ENCODE measurements at places on chromosomes 6 and 20.

DNA sequence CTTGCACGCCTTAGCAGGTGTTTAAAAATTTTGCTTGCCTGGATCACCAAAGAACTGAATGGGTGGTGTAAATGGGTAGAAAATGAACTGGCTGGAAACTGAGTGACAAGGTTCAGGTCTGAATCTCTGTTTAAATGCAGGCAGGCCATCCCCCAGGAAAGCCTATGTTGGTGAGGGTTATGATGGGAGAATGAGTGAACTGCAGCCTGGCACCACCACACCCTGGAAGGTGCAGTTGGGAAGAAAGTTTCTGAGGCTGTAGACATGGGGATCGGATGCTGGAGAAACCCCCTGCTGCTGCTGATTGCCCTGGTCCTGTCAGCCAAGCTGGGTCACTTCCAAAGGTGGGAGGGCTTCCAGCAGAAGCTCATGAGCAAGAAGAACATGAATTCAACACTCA lies 519 bp downstream of the CSTL1 start:
- no peak for DNase-seq

- no peak for DNase-seq
Measured at GRCh38 chr6:87922196-87922946, 125.3 kb upstream of the SPACA1 start.

DNA sequence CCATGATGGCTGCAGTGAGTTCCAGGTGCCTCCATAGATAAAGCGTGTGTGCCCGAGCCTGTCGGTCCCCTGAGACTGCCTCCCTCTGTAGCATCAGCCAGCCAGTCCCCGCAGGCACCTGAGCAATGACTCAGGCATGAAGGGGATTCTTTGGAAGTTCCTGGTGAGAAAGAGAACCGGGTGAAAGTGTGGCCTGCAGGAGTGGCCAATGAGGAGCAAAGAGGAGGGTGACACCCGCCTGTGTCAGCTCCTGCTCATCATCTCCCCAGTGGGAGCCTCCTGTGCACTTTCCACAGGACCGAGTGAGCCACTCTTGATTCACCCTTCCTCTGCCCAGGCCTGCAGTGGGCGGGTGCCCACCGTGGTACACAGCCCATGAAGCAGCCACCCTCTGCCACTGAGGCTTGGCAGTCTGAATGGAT lies 71.2 kb upstream of the PTPN1 start:
- DNase-seq: no peak

GRCh38 chr6:151757506-151757955 lies 50.0 kb upstream of the ESR1 start:
- DNase-seq: no peak

- DNase-seq: no peak
Measured at GRCh38 chr6:149480502-149481280, 4.1 kb downstream of the ZC3H12D start.

DNA sequence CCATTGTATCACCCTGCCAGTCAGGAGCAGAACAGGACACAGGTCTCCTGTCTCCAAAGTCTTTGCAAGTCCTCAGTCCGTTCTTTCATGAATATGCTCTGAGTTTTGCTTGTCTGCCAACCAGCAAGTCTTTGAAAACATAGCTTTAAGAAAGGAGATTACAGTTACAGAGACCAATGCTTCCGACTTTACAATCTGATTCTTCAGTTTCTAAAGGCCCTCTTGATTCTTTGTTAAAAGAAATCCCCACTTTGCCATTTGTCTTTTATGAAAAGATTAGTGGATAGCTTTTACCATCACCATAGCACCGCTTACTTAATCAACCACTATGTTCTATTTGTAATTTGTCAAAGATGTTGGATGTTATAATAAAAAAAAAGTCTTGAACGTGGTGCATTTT lies 562.8 kb upstream of the BTBD3 start:
- no peak for DNase-seq

GRCh38 chr6:145609521-145609920 lies 125.8 kb downstream of the EPM2A start:
- no peak for DNase-seq

DNA sequence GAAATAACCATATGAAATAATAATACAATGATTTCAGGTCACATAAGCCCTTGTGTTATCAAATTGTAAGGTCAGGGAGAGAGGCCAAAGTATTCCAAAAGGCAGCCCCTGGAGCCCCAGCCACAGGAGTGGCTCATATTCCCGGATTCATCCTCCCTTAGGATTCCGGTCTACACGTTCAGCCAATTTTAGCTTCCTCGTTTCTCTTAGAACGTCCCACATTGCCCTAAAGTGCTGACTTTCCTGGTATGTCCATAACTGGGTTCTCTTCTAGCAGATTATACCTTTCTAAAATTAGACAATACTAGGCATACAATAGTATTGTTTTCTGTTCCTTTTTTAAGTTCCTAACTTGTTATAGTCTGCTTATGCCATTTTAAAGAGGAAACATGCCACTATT lies 192.7 kb upstream of the NOX3 start:
- no peak for DNase-seq

- no peak for DNase-seq
Measured at GRCh38 chr6:157518397-157519250, 137.6 kb downstream of the ZDHHC14 start.

DNA sequence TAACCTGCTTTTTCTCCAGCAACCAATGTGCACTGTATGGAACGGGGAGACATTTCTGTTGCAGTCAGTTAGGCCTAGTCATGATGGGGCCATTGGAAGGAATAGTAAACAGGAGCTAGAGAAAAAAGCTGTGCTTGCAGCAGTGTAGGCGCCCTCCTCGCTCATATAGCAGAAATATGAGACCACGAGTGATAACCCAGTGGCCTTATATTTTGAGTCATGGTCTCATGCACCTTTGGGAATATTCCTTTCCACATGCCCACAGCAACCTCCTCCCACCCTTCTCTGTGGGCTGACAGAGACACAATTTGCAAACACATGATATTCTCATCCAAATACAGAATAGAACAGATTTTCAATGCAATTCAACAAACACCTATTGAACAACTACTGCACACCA lies 248.9 kb upstream of the CITED2 start:
- no peak for DNase-seq

DNA sequence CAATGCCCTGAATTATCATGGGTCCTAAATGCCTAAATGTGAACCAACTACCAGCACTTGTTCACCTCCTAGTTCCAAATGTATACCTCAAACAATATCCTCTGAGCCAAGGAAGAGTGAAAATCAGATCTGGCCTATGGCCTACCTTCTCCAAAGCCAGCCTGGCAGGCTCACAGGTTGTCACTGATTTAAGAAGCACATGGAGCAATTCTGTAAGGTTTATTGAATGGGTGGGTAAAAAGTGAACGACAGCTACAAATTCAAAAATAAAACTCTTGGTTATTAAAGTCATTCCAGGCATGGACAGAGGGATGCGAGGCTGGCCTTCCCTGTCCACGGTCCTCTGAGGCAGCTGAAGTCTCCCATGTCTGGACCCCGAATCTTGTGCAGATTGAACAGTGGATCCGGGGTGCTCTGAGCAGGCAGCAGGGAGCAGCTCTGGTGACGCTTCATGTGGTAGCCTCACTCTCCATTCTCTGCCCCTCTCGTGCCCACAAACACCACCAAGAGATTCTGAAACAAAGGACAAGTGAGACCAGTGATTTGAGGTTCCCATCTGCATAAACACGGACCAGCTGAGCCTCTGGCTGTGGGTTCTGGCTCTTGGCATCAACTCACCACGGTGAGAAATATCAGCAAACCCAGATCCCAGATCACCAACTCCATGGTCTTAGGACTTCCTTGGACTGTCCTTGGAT lies 14.6 kb downstream of the SNHG17 start:
- DNase-seq: no peak

GRCh38 chr6:9412951-9413559 lies 977.7 kb upstream of the SLC35B3 start:
- DNase-seq: no peak

DNA sequence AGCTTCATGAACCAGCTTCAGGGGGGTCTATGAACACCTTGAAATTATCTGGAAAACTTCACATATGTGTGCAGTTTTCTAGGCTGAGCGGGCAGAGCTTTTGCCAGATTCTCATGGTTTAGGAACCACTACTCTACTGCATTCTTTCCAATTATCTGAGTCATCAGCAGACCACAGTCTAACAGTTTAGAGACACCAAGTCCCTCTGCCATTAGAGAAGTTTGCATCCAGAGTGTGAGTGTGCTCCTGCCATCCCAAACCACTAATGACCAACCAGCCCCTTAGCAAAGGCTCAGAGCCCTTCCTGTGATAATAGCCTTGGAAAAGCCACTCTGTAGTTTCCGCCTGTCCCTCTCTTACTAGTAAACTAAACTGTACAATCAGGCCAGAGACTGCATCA lies 96.8 kb downstream of the PHACTR1 start:
- DNase-seq: no peak

- DNase-seq: no peak
Measured at GRCh38 chr6:160523223-160523622, 140.9 kb downstream of the LPA start.

- no peak for DNase-seq
Measured at GRCh38 chr6:169579407-169580111, 122.3 kb downstream of the WDR27 start.

DNA sequence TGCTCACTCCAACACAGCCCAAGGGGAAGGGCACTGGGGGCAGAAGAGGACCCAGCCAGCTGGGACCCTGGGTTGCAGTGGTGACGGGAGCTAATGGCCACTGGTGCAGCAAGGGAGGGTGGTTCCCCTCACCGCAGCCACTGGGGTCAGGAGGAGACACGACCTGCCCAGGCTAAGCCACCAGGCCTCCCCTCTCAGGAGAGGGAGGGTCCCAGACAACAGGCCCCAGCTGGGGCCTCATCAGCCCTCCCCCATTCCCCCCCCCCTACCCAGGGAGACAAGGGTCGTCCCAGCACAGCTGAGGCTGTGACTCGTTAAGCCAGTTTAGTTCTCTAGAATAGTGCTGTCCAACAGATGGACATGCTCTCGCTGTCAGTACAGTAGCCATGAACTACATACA lies 17.3 kb upstream of the MATN4 start:
- DNase-seq: no peak

DNA sequence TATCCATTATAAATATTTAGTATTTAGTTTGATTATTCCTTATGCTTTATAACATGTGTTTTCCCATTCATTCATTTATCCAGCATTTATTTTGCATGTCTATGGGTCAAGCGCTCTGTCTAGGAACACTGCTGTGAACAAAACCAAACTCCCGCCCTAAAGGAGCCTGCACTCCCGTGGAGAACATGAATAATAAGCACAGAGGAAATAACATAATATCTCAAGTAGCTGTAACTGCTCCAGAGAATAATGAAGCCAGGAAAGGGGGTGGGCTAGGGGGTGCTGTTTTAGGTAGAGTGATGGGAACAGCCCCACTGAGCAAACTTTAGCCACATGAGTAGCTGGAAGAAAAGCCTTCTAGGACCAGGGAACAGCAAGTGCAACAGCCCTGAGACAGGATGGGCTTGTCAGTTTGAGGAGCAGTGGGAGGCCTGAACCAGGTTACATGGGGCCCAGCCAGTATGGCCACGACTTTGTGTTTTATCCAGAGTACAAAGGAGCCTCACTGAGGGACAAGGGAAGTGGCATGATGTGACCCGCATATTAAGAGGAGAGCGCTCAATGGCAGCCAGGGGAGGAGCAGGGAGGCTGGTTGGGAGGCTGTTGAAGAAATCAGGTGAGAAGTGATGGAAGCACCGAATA lies 24.4 kb upstream of the PRND start:
- DNase-seq: no peak

- no peak for DNase-seq
Measured at GRCh38 chr6:41546866-41547798, 951 bp downstream of the FOXP4 start.

Measured in NK-92 treated with Interleukin-12 subunit alpha and Interleukin-12 subunit beta, amount 100 ng/mL, for 24 hours (cell line).